Left lung (tissue), 14 donors: ENCODE measurements at places on chromosomes 11 and 22.

GRCh38 chr22:29087012-29087411 is 14.2 kb downstream of the KREMEN1 start:
- DNase-seq: no peak

DNA sequence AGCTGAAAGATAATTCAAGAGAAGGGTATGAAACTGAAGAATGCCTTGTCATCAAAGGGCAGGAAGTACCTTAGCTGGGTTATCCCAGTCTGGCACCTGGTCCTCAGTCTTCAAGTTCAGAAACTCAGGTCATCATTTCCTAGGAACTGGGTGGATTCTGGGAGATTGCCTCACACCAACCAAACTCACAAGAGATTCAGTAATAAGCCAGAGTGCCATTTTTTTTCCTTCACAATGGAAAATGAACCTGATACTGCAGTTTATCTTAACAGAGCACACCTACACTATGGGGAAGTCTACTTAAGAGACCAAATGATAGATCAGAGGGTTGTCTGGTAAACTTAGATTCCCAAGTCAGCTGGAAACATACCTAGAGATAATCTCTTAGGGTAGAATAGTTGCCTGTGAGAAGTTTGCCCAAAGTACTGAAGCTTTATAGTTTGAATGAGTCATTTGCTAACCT is 3.8 kb upstream of the BUD13 start:
- no peak for DNase-seq

- DNase-seq: no peak
Observed at GRCh38 chr11:19598876-19599486, 113.7 kb upstream of the NAV2 start.

GRCh38 chr11:133922078-133922870 is 34.5 kb downstream of the IGSF9B start:
- no peak for DNase-seq

DNA sequence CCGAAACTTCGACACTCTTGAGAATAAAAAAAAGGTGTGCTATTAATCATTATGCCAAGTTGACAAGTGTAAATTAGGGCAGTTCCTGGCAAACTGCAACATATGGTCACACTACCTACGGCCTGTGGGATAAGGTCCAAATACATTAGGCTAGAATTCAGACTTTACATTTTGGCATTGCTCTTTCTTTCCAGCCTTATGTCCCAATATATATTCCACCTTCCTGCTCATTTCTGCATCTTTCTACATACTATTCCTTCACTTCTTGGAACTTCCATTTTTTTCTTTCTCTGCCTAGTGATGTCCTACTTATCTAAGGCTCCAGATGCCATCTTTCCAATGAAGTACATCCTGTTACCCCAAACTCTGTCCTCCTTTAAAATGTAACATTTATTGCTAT is 577.2 kb downstream of the LRRC4C start:
- DNase-seq: no peak

GRCh38 chr11:10625982-10626311 is 57.5 kb upstream of the LYVE1 start:
- DNase-seq: no peak

DNA sequence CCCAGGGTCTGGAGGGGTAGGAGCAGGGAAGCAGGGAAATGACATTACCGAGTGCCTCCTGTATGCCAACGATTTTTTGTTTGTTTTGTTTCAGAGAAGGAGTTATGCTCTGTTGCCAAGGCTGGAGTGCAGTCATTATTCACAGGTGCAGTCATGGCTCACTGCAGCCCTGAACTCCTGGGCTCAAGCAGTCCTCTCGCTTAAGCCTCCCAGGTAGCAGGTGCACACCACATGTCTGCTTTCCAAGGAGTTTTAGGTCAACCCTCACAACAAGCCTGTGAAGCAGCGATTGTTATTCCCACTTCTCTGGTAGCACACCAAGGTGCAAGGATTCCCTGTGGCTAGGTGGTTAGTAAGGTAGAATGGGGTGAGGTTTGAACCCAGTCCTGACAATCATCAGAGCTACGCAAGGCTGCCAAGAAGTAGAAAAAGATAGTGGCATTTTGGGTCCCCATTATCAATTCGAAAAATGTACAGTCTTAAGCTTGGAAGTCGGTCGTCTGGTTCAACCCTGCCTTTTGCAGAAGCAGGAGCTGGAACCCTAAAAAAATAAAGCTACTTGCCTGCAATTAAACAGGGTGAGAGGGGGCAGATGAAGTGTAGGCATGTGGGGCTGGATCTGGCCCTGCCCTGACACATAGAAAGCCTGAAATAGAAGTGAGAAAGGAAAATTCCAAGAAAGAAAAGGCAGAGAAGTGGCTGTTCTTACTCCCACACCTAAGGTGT is 9.1 kb downstream of the UCP3 start:
- DNase-seq: no peak
